ENCODE measurements at places on chromosomes 13 and 19.
A peak's percentile ranks its signal among the peaks of the same experiment; 100 is the strongest.

- DNase-seq = no peak
These were observed 569.1 kb downstream of the KCTD12 start for GRCh38 chr13:76316998-76317527.

- DNase-seq = no peak
These were observed 93.8 kb upstream of the RAP2A start for GRCh38 chr13:97339988-97340749.

DNA sequence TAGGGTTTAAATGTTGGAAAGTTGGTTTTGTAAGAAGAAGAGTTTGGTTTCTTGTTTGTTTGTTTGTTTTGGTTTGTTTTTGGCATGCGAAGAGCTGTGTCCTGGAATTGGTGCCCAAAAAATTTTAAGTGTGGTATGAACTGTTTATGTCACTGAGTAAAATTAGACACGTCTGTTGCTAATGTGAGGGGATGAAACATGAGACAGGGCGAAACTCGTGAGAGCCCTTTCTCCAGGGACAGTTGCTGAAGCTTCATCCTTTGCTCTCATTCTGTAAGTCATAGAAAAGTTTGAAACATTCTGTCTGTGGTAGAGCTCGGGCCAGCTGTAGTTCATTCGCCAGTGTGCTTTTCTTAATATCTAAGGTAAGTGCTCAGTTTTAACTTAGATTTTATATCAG is at the start of gene SGCG:
SGCG (plus strand) TSS at position 269 of the 400 bp plus-strand sequence. CDS start 22,716 bp downstream, outside the sequence.
- DNase-seq = no peak

DNA sequence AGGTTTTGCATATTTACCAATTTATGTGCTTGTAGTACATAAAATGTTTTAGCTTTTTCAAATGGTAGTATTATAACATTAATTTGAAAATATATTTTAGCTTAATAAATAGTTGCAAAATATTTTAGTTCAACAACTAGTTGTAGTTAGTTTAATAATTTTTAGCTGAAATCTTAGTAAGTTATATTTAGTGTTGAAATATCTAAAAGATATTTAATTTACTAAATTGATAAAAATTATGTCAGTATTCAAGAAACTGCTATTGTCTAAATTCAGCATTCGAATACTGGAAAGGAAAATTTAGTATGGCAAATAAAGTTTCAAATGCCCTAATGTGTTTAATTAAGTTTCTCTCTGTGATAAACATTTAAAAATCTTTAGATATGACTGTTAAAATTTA is 754.5 kb upstream of the MIR17HG start:
- DNase-seq = no peak

DNA sequence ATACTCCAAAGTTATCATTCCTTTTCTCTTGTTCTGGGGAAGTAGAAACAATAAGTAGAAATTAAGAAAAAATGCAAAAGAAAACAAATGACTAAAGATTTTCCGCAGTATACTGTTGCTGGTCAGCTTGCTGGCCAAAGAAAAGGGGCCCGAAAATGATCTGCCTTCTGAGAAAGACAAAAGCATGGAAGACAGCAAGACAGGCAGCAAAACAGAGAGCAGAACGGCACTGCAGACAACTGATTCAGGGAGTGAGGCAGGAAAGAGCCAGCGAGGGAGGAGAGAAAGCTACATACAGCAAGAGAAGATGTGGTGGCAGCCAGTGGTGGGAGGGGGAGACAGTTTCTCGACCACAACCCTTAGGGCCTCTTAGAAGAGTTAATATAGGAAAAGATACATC is 5.3 kb upstream of the DOCK9 start:
- DNase-seq = no peak

GRCh38 chr19:14181906-14182305 is 24.1 kb downstream of the ADGRL1 start:
- no peak for DNase-seq

DNA sequence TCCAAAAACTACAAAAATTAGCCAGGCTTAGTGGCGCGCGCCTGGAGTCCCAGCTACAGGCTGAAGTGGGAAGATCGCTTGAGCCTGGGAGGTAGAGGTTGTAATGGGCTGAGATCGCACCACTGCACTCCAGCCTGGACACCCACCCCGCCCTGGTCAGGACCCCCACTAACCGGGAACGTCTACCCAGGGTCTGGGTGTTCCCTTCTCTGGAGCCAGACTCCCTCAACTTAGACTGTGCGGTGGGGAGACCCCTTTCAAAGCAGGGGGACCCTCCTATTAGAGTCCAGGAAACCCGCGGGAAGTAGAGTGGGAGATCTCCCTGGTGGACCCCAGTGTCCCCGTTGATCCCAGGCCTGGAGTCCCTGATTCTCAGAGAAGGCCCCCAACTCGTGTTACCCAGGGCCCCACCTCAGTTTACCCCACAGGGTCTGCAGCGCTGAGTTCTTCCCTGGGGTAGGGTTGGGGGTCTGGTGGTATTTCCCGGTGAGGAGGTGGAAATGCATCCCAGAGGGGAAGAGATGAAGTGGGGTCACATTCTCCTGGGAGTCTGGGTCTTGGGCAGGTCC is 6.1 kb upstream of the ARRDC2 start:
- DNase-seq = no peak

DNA sequence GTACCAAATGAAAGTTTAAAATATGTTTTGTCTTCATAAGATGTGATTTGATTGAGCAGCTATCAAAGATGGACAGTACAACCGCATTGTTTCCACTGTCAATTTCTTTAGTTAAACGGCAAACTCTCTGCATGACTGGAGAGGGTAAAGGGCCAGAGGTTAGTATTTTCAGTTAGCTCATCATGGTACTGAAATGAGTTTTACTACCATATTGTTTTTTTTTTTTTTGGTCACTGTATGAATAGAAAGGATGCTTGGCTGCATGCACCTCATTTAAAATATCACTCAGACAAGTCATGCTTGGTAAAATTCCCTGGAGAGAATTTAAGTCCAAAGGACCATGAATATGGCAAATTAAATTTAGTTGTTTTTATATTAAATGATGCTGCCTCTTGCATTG is 942.1 kb upstream of the SPRY2 start:
- DNase-seq = no peak

DNA sequence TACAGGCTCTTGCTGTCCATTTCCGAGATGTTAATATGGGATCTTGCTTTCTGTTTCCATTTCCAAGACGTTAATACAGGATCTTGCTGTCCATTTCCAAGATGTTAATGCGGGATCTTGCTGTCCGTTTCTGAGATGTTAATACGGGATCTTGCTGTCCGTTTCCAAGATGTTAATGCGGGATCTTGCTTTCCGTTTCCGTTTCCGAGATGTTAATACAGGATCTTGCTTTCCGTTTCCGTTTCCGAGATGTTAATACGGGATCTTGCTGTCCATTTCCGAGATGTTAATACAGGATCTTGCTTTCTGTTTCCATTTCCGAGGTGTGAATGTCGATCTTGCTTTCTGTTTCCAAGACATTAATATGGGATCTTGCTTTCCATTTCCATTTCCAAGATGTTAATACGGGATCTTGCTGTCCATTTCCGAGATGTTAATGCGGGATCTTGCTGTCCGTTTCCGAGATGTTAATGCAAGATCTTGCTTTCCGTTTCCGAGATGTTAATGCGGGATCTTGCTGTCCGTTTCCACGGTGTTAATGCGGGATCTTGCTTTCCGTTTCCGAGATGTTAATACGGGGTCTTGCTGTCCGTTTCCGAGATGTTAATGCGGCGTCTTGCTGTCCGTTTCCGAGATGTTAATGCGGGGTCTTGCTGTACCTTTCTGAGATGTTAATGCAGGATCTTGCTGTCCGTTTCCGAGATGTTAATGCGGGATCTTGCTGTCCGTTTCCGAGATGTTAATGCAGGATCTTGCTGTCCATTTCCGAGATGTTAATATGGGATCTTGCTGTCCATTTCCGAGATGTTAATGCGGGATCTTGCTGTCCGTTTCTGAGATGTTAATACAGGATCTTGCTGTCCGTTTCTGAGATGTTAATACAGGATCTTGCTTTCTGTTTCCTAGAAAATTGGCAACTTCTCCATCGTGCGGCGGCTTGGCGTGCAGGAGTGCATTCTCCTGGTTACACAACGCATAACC is 38.3 kb downstream of the PEX11G start:
- DNase-seq = no peak

GRCh38 chr13:46961719-46962118 is 64.9 kb upstream of the HTR2A start:
- peak; percentile 54 for DNase-seq

DNA sequence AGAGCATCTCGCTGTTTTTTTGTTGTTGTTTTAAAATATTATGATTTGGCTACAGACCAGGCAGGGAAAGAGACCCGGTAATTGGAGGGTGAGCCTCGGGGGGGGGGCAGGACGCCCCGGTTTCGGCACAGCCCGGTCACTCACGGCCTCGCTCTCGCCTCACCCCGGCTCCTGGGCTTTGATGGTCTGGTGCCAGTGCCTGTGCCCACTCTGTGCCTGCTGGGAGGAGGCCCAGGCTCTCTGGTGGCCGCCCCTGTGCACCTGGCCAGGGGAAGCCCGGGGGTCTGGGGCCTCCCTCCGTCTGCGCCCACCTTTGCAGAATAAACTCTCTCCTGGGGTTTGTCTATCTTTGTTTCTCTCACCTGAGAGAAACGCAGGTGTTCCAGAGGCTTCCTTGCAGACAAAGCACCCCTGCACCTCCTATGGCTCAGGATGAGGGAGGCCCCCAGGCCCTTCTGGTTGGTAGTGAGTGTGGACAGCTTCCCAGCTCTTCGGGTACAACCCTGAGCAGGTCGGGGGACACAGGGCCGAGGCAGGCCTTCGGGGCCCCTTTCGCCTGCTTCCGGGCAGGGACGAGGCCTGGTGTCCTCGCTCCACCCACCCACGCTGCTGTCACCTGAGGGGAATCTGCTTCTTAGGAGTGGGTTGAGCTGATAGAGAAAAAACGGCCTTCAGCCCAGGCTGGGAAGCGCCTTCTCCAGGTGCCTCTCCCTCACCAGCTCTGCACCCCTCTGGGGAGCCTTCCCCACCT is 183.3 kb downstream of the KDM4B start:
- DNase-seq = no peak

DNA sequence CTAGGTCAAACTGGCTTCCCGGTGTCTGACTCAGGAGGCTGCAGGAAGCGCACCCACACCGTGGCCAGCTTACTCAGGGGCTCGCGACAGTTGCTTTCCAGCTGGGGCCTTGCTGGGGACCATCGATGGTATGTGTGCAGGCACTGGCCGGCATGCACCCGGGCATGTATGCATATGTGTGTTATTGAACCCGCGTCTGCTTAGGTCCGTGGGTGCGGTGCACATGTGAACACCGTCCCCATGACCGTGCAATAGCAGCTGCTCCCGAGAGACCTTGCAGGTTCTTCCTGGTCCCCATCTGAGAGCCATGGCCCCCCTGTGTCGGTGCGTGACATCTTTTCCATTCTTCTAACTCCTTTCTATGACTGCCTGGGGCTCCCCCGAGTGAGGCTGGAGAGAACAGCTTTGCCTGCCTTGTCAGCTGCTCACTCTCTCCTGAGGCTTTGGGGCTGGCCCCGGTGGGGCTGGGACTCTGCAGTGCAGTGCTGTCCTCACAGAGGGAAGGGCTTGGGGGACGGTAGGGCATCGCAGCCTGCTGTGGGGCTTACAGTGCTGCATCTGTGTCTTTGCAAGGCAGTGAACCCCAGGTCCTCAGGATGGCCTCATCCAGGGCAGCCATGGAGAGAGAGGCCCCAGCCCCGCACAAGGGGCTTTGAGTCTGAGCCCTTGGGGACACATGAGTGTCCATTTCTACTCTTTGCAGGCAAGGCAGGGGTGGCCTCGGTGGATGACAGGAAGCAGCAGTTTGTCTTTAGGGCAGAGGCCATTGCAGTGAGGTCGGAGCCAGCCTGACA is 65.1 kb downstream of the CHST8 start:
- DNase-seq = no peak

DNA sequence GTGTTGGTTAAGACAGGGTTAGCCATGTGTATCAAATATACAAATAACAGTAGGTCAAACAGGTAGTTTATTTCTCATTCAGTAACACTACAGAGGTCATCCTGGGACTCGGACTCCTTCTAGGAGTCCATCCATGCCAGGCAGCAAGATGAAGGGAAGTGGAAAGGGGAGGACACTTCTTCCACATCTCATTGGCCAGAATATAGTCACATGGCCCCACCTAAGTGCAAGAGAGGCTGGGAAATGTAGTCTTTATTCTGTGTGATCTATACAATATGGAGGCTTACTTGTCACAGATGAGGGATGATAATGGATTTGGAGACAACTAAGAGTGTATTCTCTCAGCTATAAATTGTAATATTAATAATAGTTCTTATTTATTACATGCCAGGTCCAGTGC is 31.1 kb downstream of the RDH8 start:
- DNase-seq = peak; percentile 67

DNA sequence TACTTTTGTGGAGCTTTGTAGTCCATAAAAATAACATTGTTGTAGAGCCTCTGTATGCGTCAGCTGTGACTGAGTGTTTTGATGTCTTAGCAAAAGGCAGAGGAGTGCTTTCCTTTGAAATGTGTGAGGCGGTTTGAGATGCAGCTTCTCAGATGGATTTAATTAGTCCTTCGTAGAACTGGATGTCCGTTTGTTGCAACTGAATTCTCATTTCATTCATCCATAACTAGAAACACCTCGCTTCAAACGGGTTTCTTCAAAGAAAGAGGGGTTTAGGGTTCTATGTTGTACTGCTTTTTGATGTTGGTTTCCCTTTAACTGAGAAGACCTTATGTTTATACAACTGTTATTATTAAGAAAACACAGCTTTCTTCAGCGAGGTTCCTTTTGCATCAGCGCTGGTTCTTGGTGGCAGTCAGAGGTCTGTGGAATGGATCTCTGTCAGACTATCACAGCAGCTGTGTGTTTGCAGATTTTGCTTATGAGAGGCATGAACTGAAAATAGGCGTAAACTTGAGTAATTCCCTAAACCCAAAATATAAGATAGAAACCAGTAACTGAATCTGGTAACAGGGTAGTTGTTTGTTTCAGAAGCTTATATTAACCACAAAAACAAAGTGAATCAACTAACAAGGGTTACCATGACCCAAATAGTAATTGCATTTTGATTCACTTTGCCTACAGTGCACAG is 194.4 kb downstream of the GGACT start:
- DNase-seq = no peak

GRCh38 chr19:646779-647565 is 7.3 kb downstream of the FGF22 start:
- no peak for DNase-seq

DNA sequence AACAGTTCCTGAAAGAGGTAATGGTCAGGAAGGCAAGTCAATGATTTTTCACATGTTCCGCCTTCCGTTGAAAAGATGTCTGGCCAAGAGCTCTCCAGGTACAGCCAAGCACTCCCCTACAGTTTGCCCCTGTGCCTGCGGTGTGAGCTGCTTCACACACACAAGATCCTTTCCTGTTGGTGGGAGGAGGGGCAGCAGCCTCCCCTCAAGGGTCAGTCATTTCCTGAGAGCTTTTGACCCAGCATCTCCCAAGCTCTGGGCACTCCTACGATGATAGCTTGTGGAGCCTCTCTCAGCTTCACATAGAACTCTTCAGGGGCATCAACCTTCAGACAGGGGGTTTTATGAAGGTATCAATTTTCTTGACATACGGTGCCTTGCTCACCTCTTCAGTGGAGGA is 86.9 kb downstream of the DOCK9 start:
- DNase-seq = no peak
